ENCODE measurements at places on chromosomes 6 and 20.

DNA sequence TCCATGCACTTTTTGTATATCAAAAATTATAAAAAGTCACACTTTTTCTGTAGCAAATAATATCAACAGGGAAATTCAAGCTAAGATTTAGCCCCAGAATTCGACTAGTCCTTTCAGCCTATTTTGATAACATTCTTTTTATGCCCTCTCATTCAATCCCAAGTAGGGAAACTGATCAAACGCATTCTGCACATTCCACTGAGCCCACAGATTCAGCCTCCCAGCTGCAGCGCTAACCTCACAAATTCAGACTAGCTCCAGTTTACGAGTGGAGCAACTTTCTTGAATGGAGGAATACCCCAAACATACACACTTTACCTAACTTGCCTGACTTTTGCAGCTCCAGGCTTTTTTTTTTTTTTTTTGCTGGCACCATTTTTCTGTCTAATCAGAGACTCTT, 70.3 kb upstream of the HEY2 start:
- DNase-seq: no peak

GRCh38 chr20:45406260-45407066, 1.6 kb upstream of the DBNDD2 start:
- DNase-seq: peak; percentile 62

- DNase-seq: no peak
Measured at GRCh38 chr20:11056414-11056813, 382.6 kb upstream of the JAG1 start.

GRCh38 chr20:53097371-53097770, 125.2 kb downstream of the TSHZ2 start:
- DNase-seq: no peak

- DNase-seq: no peak
Measured at GRCh38 chr6:41492261-41492891, 53.8 kb upstream of the FOXP4 start.
